ENCODE measurements at places on chromosomes 16 and 17.

- DNase-seq = no peak
These were observed 73.6 kb downstream of the USP32 start for GRCh38 chr17:60318326-60318725.

- no peak for DNase-seq
These were observed 3.2 kb upstream of the ARHGAP23 start for GRCh38 chr17:38425031-38425430.

DNA sequence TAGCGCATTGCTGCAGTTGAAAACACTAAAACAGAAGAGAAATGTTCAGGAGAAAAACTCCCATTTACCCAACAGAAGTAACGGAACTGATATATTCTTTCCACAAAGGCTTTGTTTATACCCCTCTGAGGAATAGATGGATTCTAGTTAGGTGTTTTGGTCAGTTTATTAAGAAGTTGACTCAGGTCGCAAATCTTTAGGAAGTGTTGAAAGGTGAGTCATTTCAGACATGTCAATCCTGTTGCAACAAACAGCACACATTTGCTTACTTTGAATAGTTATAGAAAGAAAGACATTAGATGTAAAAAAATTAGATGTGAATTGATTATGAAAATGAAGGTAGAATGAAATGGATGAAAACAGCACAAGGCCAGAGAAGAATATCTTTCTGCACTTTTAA, 941.0 kb downstream of the KCNJ2 start:
- no peak for DNase-seq

- no peak for DNase-seq
These were observed 197.2 kb upstream of the CHMP6 start for GRCh38 chr17:80794281-80795089.

GRCh38 chr17:75402026-75402425, 3.5 kb downstream of the GRB2 start:
- no peak for DNase-seq

All from adipocyte (in vitro differentiated cells).